ENCODE measurements at places on chromosomes 7 and 10. TPM values are rescaled to one million over a fixed set of nuclear protein-coding genes. Genes with fewer than 3 reads are reported as not detected.
A peak's percentile ranks its signal among the peaks of the same experiment; 100 is the strongest.

Gene KEL
- not detected for total RNA-seq

Gene PRLHR
- total RNA-seq = not detected

GRCh38 chr7:23175938-23176337 lies 5.9 kb upstream of the NUP42 start:
- H3K27me3 ChIP-seq = no peaks in the 10 kb centered on the region
- no peak overlapping the region for H3K27ac ChIP-seq
- no peak overlapping the region for H3K4me3 ChIP-seq
- no peaks in the 10 kb centered on the region for H3K4me1 ChIP-seq
- H3K36me3 ChIP-seq = no peaks in the 10 kb centered on the region

DNA sequence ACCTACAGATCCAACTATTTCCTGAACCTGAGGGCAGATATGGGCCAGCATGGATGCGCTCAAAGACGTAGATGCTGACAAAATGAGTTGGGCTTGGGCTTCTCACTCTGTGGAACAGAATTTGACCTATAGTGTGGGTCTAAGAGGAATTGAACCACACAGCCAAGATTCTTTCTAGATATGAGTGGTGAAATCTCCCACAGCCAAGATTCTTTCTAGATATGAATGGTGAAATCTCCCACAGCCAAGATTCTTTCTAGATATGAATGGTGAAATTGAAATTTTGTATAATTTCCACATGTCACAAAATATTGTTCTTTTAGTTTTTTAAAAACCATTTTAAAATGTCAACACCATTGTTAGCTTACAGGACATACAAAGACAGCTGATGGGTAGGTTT lies 215.4 kb upstream of the LRGUK start:
- H3K27me3 ChIP-seq = no peaks in the 10 kb centered on the region
- H3K4me1 ChIP-seq = no peaks in the 10 kb centered on the region
- DNase-seq = no peak
- H3K27ac ChIP-seq = no peak overlapping the region
- H3K4me3 ChIP-seq = no peak overlapping the region
- no peaks in the 10 kb centered on the region for H3K36me3 ChIP-seq

DNA sequence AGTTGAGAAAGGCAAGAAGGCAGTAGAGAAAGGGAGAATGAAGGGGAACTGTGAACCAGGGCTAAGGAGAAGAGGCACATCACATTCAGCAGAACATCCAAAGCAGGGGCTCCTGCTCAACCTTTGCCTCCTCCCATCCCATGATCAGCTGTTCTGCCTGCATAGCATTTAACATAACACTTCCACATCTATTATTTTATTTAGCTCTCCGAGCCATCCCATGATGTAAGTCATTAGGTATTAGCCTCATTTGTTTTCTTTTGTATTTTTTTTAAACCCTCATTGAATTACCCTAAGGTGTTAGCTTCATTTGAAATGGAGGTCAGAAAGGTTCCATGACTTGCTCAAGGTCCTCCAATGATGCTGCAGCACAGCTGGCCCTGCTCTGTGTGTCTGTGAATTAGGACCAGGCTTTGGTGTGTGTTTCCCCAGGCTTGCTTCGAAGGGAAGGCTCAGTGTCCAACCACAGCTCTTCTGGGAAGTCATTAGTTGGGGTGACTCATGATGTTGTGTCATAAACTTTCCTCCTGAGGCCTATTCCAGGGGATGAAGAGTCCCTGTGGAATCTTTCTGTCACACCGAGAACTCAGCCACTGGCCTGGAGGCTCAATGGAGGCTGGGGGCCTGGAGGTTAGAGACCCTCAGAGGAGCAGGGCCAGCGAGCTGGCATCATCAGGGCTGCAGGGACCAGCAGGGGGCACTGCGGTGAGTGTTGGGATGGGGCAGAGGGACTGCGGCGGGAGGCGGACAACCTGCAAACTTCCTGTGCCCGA lies 16.5 kb downstream of the NPFFR1 start:
- no peaks in the 10 kb centered on the region for H3K27me3 ChIP-seq
- H3K4me3 ChIP-seq = no peak overlapping the region
- DNase-seq = no peak

GRCh38 chr7:88355011-88355410 lies 48.3 kb upstream of the STEAP4 start:
- no peaks in the 10 kb centered on the region for H3K4me1 ChIP-seq
- no peak overlapping the region for H3K27ac ChIP-seq
- H3K27me3 ChIP-seq = no peaks in the 10 kb centered on the region
- H3K36me3 ChIP-seq = no peaks in the 10 kb centered on the region
- H3K4me3 ChIP-seq = no peak overlapping the region
- no peak for DNase-seq

Gene TSPAN15
- total RNA-seq = 110 TPM

Gene ADRB1
- total RNA-seq = 4.6 TPM

DNA sequence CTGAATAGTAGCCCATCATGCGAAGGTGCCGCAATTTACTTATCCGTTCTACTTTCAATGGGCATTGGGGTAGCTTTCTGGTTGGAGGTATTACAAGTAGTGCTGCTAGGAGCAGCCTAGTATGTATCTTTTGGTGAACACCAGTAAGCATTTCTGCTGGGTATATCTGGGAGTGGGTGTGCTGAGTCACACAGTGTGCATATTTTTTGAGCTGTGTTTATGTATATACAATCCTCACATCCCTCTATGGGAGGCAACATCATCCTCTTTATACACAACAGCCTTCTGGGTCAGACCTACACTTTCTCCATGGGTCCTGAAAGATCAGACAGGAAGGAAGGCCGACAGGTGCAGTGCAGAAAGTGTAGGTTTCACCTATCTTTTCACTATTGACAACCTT lies 36.3 kb downstream of the PYROXD2 start:
- H3K4me1 ChIP-seq = peaks cover 9% of the 10 kb centered on the region
- no peak for DNase-seq
- no peak overlapping the region for H3K4me3 ChIP-seq
- no peaks in the 10 kb centered on the region for H3K36me3 ChIP-seq
- H3K27me3 ChIP-seq = no peaks in the 10 kb centered on the region

Gene DGKI
- 0.40 TPM for total RNA-seq

Gene PPP1R3C
- 4.1 TPM for total RNA-seq

DNA sequence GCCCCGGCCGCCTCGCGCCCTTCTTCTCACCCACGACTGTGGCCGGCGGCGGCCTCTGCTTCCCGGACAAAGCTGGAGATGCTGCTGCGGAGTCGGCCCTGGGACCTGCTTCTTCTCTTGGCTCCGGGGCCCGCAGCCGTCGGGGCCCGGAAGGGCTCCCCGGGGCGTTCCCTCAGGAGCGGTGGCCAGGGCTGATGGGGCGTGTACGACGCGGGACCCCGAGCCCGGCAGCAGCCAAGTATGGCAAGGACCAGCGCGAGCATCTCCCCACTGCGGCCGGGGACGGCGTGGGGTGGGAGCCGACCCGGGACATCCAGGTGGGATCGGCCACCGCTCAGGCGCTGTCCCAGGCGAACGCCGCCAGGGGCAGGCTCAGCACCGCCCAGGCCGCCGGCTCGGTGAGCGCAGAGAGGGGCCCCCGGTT lies 27.6 kb upstream of the BMS1 start:
- H3K4me3 ChIP-seq = peak overlapping the region; percentile 58
- no peaks in the 10 kb centered on the region for H3K36me3 ChIP-seq
- no peak for DNase-seq
- no peak overlapping the region for H3K27ac ChIP-seq

Gene PCLO
- 44.7 TPM for total RNA-seq

- H3K4me3 ChIP-seq = no peak overlapping the region
- no peaks in the 10 kb centered on the region for H3K4me1 ChIP-seq
- no peaks in the 10 kb centered on the region for H3K27me3 ChIP-seq
- no peak overlapping the region for H3K27ac ChIP-seq
- H3K36me3 ChIP-seq = no peaks in the 10 kb centered on the region
Measured at GRCh38 chr7:131649879-131650278, 93.5 kb upstream of the PODXL start.

DNA sequence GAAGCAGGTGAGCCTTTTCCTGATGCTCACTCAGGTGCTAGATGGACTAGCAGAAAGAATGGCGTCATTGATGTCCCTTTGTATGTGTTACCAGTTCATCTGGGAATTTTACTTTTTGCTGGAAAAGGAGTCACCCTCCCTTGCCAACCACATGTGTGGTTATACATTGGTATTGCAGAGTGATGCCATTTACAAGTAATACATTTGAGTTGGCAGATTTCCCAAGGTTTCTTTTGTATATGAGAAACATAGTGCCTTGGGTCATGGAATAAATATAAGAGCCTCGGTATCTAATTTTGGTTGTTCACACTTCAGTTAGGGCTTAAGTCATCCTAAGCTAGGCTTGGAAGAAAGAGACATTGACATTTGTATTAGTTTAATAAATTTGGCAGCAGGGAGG lies 10.4 kb upstream of the ATXN7L1 start:
- no peaks in the 10 kb centered on the region for H3K4me1 ChIP-seq
- no peak overlapping the region for H3K27ac ChIP-seq
- H3K4me3 ChIP-seq = no peak overlapping the region
- no peaks in the 10 kb centered on the region for H3K27me3 ChIP-seq
- no peak for DNase-seq
- H3K36me3 ChIP-seq = no peaks in the 10 kb centered on the region

DNA sequence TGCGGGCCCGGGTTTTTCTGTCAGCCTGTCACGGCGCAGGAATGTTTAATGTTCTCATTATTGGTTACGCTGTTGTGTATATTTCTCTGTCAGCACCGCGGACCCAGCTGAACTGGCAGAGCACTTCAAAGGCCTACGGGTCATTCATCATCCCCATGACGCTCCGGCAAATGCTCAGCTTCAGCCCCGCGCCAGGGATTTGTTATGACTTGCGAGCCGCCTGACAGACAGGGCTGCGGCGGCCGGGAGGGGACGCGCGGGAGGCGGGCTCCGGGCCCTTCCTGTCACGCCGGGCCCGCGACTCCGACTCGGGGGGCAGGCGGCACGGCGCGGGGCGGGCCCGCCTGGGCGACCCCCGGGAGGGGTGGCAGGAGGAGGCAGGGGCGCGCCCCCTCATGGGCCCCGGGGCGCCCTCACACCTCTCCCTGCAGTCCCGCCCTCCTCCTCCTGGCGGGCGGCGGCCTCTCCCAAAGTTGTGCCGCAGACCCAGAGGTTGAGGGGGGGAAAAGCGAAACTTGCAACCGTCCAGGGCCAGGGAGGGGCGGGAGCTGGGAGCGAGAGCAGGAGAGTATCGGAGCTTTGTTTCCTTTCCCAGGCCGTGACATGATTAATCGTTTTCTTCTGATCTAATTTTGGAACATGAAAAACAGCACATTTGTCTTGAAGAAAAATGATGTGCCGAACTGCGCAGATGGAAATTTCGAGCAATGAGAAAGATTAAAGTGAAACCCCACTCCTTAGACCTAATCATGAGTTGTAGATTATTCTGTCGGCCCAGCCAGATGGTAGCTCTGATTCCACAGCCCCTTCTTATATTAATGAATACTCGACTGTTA lies 59.3 kb upstream of the COMTD1 start:
- peak overlapping the region; percentile 92 for H3K27ac ChIP-seq
- no peaks in the 10 kb centered on the region for H3K36me3 ChIP-seq
- H3K4me1 ChIP-seq = no peaks in the 10 kb centered on the region
- peak; percentile 83 for DNase-seq
- H3K4me3 ChIP-seq = peak overlapping the region; percentile 81

DNA sequence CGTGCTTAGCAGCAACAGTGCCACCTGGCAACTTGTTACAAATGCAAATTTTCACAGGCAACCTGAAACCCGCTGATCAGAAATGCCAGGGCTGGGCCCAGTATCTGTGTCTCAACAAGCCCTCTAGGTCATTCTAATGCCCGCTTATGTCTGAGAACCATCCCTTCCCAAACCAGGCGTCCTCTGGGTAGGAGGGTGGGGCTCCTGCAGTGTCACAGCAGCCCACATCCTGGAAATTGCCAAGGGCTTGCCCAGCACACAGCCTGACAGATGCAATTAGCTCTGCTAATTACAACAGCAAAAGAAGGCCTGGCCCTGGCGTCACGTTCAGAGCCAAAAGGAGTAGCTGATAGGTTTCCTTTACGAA lies 15.9 kb downstream of the ITPRIP start:
- no peaks in the 10 kb centered on the region for H3K4me1 ChIP-seq
- no peak overlapping the region for H3K4me3 ChIP-seq
- no peak overlapping the region for H3K27ac ChIP-seq
- no peaks in the 10 kb centered on the region for H3K36me3 ChIP-seq
- DNase-seq = no peak
- H3K27me3 ChIP-seq = no peaks in the 10 kb centered on the region

Gene INTS1
- total RNA-seq = 84.4 TPM

- no peak for DNase-seq
- H3K4me3 ChIP-seq = no peak overlapping the region
- H3K36me3 ChIP-seq = no peaks in the 10 kb centered on the region
- no peak overlapping the region for H3K27ac ChIP-seq
- no peaks in the 10 kb centered on the region for H3K27me3 ChIP-seq
Measured at GRCh38 chr10:12690525-12691126, 310.9 kb downstream of the CCDC3 start.

DNA sequence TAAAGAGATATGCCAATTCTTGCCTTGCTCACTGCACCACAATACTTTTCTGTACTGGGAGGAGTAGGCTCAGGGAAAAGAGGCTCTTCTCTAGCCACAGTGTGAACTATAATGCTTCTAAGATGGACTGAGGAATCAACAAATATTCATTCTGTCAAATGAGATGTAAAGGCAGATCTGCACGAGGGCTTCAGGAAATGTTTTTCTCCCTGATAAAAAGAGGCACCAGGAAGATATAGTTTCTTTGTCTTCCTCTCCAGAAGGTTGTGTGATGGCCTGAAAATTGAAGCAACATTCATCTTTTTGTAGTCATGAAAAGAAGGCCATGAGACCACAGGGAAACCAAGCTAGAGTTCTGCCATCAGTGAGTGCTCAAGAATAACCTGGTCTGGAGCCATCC lies 79.1 kb upstream of the NME8 start:
- DNase-seq = no peak
- H3K4me3 ChIP-seq = no peak overlapping the region
- H3K4me1 ChIP-seq = no peaks in the 10 kb centered on the region
- H3K27me3 ChIP-seq = no peaks in the 10 kb centered on the region
- H3K36me3 ChIP-seq = no peaks in the 10 kb centered on the region
- no peak overlapping the region for H3K27ac ChIP-seq

DNA sequence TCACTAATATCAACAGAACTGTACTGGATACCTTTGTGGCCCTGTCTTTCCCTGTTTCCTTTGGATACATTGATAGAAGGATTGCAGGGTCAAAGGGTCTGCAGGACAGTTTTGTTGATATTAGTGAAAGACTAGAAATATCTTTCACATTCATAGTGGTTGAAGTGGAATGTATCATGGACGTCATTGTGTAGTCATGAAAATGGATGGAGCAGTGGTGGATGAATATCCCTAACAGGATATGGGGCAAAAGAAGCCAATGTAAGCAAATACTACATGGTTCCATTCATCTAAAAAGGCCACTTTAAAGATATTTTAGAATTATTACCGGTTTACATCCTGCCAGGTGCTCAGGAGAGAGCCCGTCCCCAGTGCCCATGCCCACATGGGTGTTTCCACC lies 23.8 kb downstream of the PALD1 start:
- no peak overlapping the region for H3K27ac ChIP-seq
- H3K4me3 ChIP-seq = no peak overlapping the region
- H3K27me3 ChIP-seq = no peaks in the 10 kb centered on the region
- H3K4me1 ChIP-seq = peaks cover 9% of the 10 kb centered on the region
- no peaks in the 10 kb centered on the region for H3K36me3 ChIP-seq
